ENCODE measurements at places on chromosomes 1 and 21.

- DNase-seq = peak; percentile 81
Measured at GRCh38 chr1:45014321-45015028, 2.4 kb downstream of the UROD start.

DNA sequence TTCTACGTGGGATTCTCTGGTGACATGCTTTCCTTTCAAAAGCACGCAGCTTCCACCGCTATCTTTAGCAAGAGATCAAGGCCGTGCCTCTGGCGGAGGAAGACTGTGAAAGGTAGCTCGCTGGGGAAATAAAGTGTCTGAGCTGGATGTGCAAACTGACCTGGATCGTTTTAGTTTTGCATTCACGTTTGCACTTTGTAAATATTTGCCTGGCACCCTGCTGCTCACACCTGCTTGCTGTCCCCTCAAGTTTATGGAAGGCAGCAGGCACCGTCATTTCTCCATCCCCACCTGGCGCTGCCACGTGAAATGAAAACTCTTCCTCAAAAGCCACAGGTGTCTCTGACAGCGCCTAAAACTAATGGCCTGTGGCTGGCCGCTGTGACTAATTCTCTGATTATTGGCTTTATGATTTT lies 44.0 kb upstream of the TARDBP start:
- DNase-seq = no peak

DNA sequence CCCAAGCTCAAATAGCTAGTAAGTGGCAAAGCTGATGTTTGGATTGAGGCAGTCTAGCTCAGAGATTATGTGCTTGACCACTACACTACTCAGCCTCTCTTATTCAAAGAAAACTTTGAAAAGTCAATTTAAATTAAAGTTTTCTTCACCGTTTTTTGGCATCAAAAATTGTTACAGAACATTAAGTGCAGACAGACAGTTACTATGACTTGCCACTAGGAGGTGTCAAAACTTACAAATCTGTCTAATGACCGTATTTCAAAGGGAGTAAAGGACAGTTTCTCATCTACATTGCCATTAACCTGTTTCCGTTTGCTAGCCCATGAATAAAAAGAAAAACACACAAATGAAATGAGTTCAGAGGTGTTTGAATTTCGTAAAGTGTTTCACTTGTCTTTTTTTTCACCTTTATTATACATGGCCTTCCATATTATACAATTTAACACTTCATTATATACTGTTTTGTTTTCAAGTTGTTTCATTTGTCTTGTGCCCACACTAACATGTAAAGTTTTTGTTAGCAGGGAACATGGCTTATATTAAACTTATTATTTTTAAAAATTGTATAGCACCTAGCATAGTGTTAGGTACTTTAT lies 57.4 kb upstream of the MTF2 start:
- DNase-seq = peak; percentile 67

DNA sequence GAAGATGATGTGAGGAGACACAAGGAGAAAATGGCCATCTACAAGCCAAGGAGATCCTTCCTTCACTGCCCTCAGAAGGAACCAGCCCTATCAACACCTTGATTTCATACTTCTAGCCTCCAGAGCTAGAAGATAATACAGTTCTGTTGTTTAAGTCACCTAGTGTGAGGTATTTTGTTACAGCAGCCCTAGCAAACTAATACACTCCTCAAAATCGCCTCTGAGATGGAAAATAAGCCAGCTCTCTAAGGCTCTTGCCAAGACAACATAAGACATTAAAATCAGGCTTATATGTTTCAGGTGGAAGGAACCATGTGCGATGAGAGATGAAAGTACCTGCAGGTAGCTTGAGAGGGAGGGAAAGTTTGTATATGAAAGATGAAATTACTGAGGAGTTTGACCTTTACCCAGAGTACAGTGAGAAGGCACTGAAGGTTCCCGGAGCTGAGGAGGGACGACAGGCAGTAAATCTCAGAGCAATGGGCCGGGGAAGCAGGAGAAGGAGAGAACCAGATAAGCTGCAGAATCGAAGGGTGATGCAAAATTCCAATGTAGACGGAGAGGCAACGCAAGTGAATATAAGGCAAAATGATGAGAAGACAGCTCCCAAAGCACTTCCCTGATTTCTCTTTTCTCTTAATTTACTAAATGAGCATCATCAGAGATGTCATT lies 84.7 kb downstream of the HHIPL2 start:
- DNase-seq = no peak

DNA sequence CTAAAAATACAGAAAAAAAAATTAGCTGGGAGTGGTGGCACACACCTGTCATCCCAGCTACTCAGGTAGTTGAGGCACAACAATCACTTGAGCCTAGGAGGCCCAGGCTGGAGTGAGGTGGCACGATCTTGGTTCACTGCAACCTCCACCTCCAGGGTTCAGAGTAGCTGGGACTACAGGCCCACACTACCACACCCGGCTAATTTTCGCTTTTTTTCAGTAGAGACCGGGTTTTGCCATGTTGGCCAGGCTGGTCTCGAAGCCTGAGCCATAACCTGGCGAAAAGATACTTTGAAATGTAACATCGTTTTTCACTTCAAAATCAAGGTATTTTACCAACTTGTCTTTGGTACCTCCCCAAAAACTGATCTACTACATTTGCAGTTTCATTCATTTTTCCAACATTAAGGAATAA lies 6.1 kb downstream of the GAS5 start:
- no peak for DNase-seq

- DNase-seq = peak; percentile 62
Measured at GRCh38 chr1:205488074-205488723, 16.3 kb upstream of the CDK18 start.

DNA sequence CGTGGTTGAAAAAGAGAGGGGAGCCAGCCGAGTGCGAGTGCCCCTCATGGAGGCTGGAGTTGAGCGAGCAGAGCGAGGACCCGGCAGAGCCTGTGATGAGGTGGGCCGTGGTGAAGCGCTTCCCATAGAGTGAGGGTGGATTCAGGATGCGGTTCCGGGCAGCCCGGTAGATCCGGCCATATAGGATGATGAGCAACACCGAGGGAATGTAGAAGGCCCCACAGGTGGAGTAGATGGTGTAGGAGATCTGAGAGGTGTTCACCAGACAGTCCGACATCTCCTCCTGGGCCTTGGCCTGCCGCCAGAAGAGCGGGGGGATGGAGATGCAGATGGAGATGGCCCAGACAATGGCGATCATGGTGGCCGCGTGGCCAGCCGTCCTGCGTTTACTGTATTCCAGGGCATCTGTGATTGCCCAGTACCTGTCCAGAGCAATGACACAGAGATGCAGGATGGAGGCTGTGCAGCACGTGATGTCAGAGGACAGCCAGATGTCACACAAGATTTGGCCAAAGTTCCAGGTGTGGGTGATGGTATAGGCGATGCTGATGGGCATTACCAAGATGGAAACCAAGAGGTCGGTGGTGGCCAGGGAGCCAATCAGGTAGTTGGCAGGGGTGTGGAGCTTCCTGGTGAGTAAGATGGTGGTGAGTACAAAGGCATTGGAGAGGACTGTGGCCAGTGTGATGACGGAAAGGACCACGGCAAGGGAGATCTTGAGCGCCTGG lies 23.7 kb downstream of the HTR1D start:
- no peak for DNase-seq

GRCh38 chr1:228074954-228075730 lies 7.4 kb upstream of the ARF1 start:
- no peak for DNase-seq

DNA sequence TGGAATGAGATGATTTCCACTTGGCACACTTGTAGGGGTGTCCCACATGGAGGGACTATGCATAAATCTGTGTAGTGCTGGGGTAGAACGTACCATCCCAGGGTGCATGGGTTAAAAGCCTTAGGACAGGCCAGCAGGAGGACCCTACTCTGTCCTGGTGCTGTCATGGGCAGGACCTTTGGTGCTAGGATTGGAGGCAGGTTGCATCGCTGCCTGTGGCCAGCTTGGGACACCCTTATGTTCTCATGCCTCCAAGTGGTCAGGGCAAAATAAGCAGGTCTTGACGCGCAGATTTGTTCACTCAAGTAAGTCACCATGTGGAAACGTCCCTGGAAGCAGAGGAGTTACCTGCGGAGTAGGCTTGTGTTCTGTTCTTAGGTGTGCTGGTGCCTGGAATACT lies 49.5 kb upstream of the RAB3GAP2 start:
- DNase-seq = no peak

DNA sequence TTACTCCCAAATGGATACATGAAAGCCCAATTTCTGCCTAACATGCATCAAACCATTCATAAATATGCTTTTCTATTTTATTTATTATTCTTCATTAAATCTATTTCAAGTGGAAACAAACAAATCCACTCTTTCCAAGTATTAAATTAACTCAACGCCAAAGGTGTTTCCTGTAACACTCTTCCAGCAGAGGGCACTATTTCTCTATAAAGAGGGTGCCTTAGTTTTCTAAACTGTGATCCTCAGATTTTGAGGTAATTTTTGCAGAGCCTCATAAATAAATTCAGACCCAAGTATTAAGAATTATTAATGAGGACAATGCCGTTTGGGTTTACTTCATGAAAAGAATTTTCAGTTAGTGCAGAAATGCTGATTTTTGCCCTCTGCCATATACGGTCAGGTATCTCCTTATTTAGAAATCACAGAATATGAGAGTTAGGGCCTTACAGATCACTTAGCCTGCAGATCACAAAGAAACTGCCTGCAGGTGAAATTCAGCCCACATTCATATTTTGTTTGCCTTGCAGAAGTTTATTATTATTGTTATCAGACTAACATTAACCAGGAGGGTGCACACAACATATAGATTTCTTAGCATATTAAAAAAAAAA lies 40.1 kb upstream of the MYSM1 start:
- DNase-seq = peak; percentile 64

GRCh38 chr1:170318736-170319135 lies 173.0 kb downstream of the NTMT2 start:
- DNase-seq = no peak

DNA sequence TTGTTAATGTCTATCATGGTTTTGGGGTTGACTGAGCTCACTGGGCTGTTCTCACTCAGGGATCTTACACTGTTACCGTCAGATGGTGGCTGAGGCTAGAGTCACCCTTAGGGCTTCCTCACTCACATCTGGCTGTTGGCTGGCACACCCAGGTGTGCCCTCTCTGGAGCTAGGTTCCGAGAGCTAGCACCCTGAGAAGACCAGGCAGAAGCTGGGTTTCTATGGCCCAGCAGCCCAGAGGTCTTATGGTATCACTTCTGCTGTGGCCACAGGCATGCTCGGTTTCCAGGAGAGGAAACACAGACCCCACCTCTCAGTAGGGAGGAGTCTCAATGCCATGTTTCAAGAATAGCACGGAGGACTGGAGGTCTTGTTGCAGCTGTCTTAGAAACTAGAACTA lies 20.7 kb upstream of the KIF1B start:
- no peak for DNase-seq

- DNase-seq = no peak
Measured at GRCh38 chr1:187985897-187986654, 1157.3 kb downstream of the PLA2G4A start.

DNA sequence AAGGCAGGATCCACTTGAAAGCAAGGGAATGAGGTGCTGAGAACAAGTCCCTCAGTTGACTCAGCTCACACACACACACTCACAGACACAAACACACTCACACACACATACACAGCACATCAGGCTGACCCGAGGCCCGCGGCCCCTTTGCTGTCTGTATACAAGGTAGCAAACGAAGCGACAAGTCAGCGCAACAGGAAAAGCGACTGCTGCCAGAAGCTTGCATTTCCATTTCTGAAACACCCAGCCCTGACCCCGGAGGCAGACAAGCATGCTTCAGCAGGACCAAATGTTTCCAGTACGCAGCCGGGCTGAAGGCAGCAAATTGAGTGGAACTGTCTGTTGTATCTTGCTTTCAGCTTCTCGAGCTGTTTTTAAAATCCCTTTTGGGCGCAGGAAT lies 501.6 kb downstream of the NPHP4 start:
- DNase-seq = no peak

DNA sequence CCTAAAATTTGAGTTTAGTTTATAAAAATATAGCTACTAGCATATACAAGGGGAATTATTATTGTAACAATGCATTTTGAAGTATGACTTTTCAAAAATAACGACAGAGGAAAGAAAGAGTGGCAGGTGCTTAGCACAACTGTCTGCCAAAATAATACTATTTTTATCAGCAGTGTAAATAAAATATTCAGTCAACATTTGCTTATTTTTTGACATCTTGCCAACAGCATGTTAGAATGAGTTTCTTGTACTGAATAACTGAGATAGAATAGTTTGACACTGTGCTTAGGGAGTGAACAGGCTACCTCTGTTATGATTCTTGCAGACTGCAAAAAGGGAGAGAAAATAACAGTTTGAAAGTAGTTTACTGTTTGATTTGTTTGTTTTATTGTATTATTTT lies 909.8 kb downstream of the BRINP3 start:
- no peak for DNase-seq

- no peak for DNase-seq
Measured at GRCh38 chr21:23986987-23987386, 1620.3 kb downstream of the MRPL39 start.

GRCh38 chr1:244354810-244355278 lies 96.9 kb downstream of the ADSS2 start:
- no peak for DNase-seq

DNA sequence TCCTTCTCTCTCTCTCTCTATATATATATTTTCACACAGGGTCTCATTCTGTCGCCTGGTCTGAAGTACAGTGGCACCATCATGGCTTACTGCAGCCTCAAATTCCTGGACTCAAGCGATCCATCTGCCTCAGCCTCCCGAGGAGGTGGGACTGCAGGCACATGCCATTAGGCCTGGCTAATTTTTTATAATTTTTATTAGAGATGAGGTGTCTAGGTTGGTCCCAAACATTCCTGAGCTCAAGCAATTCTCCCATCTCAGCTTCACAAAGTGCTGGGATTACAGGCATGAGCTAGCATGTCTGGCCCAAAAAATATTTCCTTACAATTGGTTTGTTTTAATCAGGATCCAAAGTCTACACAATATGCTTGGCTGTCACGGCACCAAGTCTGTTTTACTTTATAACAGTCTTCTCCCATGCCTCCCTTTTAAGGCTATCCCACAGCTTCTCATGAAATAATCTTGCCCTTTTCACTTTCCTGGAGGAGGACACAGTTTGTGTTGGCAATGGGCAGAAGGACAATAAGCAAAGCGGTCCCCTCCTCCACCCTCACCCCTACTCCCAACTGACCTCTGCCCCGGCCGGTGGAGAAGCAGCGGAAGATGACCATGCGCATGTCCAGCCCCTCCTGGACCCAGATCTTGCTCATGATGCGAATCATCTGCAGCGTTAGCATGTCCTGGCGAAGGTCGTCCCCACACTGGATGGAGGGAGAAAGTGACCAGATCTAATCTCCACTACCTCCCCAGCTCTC lies 28.2 kb upstream of the PPP1R15B start:
- DNase-seq = no peak

GRCh38 chr1:207243442-207244408 lies 77.8 kb upstream of the CD55 start:
- DNase-seq = no peak

GRCh38 chr1:65002508-65003315 lies 36.4 kb upstream of the JAK1 start:
- DNase-seq = peak; percentile 93
